ENCODE measurements at places on chromosomes 5 and 9. TPM values are rescaled to one million over a fixed set of nuclear protein-coding genes. Genes with fewer than 3 reads are reported as not detected.

The SMIM33 gene
- 0.13 TPM for total RNA-seq

The PRDM9 gene
- total RNA-seq = not detected

The DIPK1B gene
- 2.1 TPM for total RNA-seq

The SLC34A3 gene
- total RNA-seq = not detected

The ENG gene
- 9.7 TPM for total RNA-seq

The PPP2R2B gene
- 5.9 TPM for total RNA-seq

The SLC25A48 gene
- total RNA-seq = not detected
